Stimulated activated CD8-positive, alpha-beta memory T cell treated with anti-CD3 and anti-CD28 coated beads, Interleukin-4, amount 100 ng/mL, for 4 hours (primary cell): ENCODE measurements at places on chromosomes 12 and 14.

DNA sequence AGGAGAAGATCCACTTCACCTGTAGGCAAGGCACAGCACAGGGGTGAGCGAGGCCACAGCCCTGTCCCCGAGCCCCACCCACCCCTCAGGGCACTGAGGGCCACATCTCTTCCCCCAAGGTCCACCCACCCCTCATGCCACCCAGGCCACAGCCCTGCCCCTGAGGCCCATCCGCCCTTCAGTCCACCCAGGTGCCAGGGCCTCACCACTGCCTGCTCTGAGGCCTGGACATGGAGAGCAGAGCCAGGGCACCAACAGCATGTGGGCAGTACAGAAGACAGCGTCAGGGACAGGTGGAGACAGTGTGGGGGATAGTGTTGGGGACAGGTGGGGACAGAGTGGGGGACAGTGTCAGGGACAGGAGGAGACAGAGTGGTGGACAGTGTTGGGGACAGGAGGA, 138.3 kb downstream of the TMEM121 start:
- no peak for DNase-seq

DNA sequence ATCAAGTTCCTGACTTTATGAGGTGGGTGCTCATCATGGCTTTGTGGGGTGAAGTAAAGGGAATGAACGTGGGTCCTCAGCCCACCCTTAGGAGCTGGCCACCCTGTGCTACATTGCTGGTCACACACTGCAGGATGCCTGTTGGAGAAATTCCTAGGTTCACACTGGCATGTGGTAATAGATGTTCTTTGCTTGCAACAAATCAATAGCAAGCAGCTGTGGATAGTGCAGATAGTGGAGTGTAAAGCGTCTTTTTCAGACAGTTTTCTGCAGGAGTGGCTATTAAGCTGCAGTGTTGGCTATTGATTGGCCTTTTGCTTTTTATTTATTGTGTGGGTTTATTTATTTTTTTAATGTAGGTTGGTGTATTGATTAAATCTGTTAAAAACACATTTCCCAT, 822.7 kb downstream of the NRXN3 start:
- no peak for DNase-seq

GRCh38 chr14:91728616-91729183, 3.2 kb downstream of the CATSPERB start:
- DNase-seq, result no peak

DNA sequence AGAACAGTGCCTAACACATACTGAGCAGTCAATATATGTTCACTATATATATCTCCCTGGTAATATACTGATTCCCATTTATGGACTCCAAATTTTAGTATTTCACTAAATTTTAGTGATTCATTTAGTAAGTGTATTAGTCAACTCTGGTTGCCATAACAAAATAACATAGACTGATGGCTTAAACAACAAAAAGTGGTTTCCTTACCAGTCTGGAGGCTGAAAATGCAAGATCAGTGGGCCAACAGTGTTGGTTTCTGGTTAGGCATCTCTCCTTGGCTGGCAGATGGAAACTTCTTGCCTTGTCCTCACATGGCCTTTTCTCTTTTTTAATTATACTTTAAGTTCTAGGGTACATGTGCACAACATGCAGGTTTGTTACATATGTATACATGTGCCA, 28.7 kb downstream of the SIX6 start:
- no peak for DNase-seq

DNA sequence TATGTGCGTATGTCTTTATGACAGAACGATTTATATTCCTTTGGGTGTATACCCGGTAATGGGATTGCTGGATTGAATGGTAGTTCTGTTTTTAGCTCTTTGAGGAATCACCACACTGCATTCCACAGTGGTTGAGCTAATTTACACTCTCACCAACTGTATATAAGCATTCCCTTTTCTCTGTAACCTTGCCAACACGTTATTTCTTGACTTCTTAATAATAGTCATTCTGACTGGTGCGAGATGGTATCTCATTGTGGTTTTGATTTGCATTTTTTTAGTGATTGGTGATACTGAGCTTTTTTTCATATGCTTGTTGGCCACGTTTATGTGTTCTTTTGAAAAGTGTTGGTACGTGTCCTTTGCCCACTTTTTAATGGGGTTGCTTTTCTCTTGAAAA, 49.7 kb downstream of the FRS2 start:
- no peak for DNase-seq

- DNase-seq, result no peak
Observed at GRCh38 chr14:32022938-32023466, 54.1 kb upstream of the ARHGAP5 start.

- no peak for DNase-seq
Observed at GRCh38 chr14:61355892-61356325, 34.5 kb downstream of the PRKCH start.
